ENCODE measurements at places on chromosomes 5 and 9.

DNA sequence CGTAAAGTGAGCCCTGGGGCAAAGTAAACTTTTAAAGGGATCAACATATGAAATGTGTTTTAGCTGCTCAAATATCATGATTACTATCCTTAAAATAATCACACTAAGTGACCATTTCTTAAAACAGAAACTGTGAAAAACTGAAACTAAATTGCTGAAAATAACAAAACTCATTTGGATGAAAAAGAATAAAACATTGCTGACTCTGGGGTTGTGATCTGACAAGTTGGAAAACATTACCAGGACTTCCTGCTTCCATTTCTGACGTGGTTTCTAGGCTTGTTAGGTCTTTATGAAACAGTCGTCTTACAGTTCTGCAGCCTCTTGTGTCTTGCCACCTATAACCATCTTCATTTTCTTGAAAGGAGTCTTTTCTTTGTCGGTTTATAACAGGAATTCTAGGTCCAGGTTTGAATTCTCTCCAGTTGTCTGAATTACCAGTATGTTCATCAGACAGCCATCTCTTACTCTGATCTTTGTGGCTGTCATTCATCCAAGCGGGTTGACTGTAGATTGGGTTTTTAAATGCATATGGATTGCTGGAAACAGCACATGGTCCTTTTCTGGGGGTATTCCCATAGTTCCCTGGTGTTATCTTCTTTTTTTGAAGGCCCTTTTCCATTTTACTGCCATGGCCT is 1.7 kb downstream of the TUT7 start:
- no peak for DNase-seq

DNA sequence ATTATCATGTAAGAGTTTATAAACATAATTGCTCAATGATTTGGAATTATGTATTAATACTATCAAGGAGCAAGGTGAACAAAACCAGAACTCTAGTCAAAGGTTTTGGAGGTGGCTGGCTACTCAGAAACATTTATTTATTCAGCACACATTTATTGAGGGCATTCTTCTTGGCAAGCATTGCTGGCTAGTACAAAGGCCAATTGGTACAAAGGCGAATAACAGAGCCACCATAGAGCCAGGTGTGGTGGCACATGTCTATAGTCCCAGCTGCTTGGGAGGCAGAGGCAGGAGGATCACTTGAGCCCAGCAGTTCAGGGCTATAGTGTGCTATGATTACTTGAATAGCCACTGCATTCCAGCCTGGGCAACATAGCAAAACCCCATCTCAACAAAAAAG is 242.1 kb downstream of the CWC27 start:
- DNase-seq, result no peak

GRCh38 chr5:116404016-116404415 is 170.6 kb downstream of the SEMA6A start:
- DNase-seq, result no peak

DNA sequence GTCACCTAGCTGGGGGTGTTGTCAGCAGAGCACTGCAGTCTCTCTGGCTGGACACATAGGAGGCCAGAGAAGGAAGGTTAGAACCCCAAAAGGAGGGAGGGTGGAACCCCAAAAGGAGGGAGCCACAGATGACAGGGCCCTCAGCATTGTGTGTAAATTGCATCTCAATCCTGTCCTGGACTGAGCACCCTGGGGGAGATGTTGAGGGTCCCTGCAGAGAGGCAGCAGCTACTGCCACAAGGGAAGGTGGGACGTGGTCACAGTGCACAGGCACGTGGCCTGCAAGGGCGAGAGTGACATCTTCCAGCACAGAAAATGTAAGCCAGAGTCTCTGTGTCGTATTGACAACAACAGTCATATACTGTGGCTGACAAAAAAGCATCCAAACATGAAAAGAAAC is 36.5 kb upstream of the CEP72 start:
- no peak for DNase-seq

All from NCI-H187 treated with DMSO at 0.1 percent for 48 hours (cell line).